ENCODE measurements at places on chromosomes 5 and 9.

DNA sequence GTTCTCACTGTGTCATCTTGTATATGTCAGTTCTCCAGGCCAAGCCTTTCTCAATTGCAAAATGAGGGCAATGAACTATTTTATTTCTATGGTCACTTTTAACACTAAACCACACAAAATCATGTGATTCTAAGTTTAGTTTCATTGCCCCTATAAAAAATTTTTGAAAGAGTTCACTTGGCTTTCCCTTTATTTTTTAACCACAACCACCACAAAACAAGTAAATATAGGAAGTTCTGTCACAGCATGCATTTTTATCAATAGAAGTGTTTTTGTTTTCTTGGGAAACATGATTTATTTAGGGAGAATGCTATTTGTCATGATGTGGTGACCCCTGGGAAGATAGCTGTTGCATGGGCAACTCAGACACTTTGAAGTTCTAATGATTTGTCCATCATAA is 169.1 kb downstream of the CSNK1G3 start:
- DNase-seq: no peak

DNA sequence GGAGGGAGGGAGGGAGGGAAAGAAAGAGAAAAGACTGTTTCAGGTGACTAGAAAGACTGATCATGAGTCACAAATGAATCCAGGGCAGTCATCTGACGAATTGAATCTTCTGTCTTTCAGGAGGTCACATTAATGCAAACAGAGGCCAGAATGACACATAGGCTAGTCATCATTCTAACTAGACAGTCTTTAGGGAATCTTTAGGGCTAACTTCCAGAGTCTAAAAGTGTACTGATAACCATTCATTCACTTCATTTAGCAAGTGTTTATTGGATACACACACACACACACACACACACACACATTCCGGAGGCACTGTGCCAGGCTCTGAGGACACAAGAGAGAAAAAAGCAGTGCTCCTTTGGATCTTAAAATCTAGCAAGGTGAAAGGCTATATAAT is 156.7 kb downstream of the EBF1 start:
- DNase-seq: no peak

DNA sequence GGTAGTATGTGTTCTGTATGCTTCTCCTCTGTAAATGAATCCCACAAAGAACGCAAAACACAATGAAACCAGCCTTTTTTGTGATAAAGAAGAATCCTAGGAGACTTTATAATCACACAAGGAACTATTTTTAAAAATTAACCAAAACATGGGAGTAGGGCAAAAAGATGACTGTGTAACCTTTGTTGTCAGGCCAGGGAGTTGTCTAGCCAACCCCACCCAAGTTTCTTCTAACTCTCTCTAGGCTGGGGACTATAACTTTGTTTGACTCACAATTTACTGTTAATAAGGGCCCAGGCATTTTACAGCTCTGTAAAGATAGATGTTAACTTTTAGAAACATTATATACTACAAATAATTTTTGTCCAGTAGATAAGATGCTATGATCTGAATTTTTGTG is 176.1 kb downstream of the ADAMTS12 start:
- DNase-seq: no peak

DNA sequence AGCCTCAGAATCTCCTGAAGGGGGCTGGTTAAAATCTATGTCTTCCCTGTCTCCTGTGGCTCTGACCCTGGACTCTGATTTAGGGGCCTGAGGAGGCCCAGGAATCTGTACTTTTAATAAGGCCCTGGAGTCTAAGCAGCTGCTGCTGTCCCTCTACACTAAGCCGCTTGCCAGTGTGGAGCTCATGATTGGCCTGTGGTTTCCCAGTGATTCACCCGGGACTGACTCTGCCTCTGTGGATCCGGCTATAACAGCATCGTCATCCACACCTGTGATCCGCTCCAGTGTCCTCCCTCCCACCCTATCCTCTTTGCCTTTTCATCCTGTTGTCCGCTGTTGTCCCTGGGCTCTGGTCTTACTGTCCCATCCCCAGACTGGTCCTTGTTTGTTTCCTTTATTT is 3.7 kb downstream of the SLC31A2 start:
- no peak for DNase-seq

DNA sequence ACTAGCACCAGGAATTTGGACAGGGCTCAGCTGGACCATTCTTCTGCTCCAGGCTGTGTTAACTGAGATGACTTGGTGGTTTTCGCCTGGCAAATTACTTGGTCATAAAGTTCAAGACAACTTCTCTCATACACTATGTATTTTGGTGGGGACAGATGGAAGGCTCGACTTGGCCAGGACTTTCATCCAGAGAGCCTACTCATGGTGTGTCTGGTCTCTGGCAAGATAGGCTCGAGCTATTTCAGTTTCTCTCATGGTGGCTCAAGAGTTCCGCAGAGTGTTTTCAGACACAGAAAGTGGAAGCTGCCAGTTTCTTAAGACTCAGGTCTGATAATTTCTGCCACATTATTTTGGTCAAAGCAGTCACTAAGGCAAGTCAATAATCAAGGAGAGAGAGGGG is 135.6 kb downstream of the IRX2 start:
- no peak for DNase-seq

DNA sequence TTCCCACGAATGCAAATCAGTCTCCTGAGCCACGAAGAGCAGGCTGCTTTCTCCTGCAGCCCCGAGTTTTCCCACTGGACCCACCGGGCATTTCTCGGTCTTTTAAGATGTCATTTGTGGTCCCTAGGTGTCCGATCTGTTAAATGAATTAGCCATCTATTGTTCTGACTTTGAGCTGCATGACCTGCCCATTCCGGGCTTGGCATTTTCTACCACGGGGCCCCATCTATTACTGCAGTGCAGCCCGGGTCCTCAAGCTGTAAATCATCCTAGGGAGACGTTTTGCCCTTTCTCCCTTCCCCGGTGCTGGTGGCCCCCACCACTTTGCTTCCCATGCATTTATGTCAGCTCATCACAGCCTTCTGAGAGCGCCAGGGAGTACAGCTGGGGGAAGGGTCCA is 405.4 kb downstream of the IRX1 start:
- DNase-seq: no peak

Measured in stimulated activated CD4-positive, alpha-beta T cell treated with anti-CD3 and anti-CD28 coated beads, TNF-alpha, amount 100 ng/mL, for 4 hours (primary cell).